Stimulated activated CD4-positive, alpha-beta T cell treated with anti-CD3 and anti-CD28 coated beads, Interleukin-15, amount 100 ng/mL, for 1 hour (primary cell): ENCODE measurements at places on chromosomes 7 and 10.

DNA sequence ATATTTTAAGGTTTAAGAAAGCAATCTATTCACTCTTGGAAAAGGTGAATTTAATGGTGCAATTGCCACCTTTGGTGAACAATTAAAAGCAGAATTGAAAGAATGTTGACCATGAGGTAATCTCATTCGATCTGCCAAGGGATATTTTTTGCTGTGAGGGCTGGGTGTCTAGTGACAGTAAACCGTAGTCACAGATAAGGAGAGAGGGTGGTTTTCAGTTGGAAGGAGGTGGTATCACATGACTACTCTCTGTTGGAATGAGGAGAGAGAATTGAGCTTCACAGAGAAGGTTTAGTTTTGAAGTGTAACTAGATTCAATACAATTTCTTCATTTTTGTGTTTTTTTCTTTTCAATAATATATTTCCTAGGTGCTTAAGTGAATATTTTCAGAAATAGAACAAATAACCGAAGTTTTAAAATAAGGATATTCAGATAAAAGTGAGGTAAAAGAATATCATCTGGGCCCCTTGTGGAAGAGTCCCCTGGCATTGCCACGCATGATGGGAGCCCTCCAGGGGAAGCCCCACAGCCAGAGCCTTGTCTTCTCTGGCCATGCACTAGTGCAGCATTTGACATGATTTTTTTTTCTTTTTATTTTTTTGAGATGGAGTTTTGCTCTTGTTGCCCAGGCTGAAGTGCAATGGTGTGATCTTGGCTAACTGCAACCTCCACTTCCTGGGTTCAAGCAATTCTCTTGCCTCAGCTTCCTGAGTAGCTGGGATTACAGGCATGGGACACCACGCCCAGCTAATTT lies 73.4 kb downstream of the GPR141 start:
- no peak for DNase-seq

DNA sequence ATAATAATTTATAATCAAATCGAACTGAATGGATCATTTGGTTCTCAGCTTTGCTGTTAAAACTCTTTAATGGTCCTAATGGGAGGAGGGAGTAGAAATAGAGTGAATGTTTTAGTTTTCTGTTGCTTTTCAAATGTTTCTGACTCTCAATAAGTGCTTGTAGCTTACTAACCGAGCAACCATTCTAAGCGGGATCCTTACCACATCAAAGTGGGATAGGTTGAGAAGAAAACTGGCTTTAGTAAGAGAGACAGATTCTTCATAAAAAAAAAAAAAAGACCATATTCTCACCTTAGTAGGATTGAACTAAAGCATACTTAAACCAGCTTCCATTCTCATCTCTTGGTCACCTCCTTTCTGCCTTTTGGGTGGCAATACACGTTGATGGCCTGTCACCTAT lies 584.2 kb downstream of the AUTS2 start:
- DNase-seq: no peak

- no peak for DNase-seq
Observed at GRCh38 chr10:122853665-122854313, 8.1 kb upstream of the CUZD1 start.

- no peak for DNase-seq
Observed at GRCh38 chr7:48274662-48275061, 103.4 kb downstream of the ABCA13 start.

- DNase-seq: no peak
Observed at GRCh38 chr7:68406480-68406879, 1191.8 kb upstream of the AUTS2 start.

DNA sequence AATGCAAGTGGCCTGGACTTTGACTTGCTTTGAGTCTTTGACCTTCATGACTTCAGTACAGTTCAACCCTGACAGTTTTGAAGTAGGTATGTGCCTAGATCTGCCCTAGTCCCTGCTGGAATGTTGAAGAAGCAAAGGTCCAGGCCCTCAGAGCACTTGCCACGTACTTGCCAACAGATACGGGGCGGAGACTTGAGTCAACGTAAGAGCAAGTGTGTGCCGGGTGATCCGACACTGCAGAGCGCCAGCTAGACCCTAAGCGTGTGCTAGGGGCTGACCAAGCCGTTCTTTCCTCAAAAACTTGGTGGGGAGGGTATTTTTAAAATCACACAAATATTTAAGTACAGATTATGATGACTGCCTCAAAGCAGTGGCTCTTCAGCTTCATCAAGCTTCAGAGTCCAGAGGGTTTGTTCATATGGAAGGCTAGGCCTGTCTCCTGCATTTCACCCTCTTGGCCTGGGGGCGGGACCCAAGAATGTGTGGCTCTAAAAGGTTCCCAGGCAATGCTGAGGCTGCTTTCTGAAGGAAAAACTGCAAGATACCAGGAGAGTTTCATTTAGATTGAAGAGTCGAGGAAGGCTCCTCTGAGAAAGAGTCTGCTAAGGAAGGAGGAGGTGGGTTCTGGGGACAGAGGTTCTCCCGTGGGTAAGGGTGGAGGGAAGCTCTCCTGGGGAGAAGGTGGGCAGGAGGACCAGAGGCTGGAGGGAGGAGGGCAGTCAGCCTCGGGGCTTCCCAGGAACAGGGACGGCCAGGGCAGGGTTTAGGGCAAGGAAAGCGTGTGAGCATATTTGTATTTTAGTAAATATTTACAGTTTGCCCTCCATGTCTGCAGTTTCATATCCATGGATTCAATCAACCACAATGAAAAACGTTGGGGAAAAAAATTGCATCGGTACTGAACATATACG lies 160.3 kb downstream of the EGFR start:
- no peak for DNase-seq

DNA sequence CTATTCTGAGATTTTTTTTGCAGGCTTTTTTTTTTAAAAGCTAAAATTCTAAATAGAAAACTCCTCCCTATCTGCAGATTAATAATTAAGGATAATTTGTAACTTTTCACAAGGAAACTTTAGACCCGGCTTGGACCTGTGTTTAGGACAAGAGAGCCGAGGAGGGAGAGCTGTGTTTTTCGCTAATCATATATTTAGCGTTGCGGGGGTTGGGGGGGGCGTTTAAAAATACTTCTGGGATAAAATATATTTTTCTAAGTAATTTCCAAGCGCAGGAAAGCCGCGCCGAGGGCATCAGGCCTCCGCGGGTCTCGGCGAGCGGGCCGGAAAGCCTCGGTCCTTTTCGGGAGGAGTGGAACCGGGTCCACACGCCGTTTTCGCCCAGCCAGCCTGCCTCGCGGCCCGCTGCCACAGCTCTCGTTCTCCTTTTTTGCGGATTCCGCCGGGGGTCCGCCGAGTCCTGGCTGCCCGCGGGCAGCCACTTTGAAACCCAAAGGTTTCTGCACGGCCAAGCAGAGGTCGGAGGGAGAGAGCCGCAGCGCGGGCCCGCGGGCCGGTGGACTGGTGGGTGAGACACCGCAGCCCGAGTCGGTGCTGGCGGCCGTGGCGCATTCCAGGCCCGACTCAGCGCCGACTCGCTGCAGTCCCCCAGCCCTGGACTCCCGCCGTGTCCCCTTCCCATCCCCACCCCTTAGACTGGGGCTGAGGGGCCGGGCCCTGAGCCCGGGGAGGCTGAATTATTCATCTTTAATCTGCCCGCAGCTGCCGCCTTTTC lies 2.3 kb downstream of the PAX2 start:
- no peak for DNase-seq

DNA sequence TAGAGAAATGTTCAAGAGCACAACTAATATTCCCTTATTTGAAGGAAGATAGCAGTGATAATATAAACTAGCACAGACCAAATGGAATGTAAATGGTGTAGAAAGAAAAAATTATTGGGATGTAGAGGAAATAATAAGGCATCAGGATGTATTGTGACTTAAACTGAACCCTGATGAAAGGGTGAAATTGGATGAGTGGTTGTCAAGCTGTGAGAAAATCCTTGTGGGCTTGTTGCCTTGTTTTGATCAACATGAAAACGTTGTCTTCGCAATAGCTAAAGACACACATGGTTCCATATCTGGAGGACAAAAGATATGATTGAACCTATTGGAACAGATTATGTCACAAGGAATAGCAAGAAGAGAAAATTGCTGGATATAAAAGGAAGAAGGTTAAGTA lies 40.3 kb upstream of the CNTNAP2 start:
- DNase-seq: no peak

DNA sequence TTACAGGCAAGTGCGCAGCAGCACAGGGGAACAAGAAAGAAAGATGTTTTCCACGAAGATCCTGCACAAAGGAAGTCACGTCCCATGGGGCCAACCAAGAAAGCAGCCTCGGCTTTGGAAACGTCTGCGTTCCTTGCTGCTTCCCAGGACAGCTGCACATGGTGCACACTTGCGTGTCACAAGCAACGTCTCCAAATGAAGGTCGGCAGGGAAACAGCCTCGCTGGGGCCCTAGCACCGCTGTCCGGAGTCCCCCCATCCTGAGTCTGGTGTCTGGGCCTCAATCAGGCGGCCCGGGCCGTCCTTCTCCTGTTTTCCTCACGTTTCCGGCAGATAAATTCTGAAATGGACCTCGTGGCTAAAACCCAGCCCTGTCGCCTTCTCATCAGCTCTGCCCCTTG lies 206.2 kb downstream of the DIP2C start:
- no peak for DNase-seq

GRCh38 chr7:86747698-86748097 lies 104.0 kb downstream of the GRM3 start:
- DNase-seq: no peak

DNA sequence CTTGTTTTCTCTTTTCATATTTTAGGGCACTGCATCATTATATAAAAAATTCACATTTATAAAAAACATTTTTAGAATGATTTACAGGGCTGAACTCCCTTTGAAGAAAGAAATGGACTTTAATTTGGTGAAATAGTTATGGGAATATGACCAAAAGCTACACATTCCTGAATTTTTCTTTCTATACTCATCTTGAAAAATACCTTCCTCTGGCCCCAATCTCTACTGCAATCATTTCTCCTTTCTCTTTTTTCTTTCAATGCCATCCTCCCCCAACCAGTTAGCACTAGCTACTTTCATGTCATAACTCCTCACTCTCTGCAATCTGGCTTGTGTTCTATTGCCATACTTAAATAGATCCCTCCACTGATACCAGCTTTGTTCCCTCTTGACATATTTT lies 6.2 kb downstream of the WNT8B start:
- DNase-seq: no peak

- DNase-seq: peak; percentile 1
Observed at GRCh38 chr7:3722396-3722922, 421.4 kb downstream of the SDK1 start.

- DNase-seq: no peak
Observed at GRCh38 chr7:128954830-128955802, 17.4 kb downstream of the IRF5 start.

DNA sequence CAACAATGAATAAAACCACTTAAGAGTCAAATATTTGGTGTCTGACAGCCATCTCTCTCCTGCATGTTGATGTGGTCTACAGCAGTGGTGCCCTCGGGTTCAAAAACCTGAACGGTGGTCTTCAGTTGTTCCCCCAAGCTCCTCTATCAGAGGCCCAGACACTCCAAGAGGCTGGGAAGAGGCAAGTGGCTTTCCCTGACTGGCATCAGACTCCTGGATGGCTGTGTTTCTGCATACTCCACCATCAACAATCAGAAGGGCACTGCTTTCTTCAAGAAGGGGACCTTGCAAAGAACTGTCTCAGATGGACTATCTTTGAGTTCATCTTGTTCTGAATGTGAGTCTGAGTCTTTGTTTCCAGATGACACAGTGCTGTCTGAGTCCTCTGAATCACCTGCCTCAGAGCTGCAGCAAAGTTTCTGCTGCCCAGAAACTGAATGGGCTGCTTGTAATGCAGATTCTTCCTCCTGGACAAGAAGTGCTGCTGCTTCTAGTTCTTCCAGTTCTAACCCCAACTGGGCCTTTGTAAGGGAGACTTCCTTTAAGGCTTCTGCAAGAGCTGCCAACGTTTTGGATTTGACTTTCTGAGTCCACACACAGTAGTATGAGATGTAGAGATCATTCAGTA lies 5.9 kb upstream of the SGMS1 start:
- no peak for DNase-seq

DNA sequence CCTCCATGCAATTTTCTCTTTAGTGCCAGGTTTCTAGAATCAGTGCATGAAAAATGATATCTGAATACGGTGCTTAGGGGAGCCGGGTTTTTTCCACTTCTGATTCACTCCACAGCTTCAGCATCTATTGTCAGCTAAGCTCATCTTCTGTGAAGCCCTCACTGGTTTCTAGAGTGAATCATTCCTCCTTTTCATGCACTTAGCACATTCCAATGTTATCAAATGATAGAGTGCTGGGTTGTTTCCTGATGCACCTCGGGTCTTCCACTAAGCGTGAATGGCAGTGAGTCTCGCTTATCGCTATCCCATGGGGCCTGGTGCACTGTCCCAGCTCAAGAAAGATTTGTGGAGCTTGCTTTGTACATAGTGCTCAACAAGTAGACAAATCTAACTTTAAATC lies 170.9 kb upstream of the RHEB start:
- DNase-seq: no peak
